Activated CD8-positive, alpha-beta memory T cell treated with anti-CD3 and anti-CD28 coated beads, Interleukin-2, amount 50 U/mL, for 48 hours (primary cell): ENCODE measurements at places on chromosomes 6 and 20.

GRCh38 chr6:94414041-94414440 lies 994.7 kb upstream of the EPHA7 start:
- no peak for DNase-seq

- DNase-seq, result no peak
These were observed 129.8 kb downstream of the SLC23A2 start for GRCh38 chr20:4871486-4871885.

DNA sequence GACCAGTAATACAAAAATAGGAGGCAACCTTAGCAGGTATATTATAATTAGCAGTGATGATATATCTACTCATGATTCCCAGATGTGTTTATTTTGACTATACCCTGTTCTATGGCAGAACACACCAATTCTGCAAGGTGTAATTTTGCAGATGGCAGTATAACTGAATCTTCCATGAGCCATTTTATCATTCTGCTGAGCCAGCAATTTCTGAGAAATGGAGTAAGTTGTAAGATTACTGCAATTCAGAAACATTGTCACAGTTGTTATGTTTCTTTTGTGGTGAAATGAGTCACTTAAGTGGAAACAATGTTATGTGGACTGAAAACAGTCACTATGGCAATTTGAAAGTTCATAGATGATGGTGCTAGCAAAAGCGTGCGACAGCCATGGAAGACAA lies 63.7 kb upstream of the RIMS1 start:
- no peak for DNase-seq

DNA sequence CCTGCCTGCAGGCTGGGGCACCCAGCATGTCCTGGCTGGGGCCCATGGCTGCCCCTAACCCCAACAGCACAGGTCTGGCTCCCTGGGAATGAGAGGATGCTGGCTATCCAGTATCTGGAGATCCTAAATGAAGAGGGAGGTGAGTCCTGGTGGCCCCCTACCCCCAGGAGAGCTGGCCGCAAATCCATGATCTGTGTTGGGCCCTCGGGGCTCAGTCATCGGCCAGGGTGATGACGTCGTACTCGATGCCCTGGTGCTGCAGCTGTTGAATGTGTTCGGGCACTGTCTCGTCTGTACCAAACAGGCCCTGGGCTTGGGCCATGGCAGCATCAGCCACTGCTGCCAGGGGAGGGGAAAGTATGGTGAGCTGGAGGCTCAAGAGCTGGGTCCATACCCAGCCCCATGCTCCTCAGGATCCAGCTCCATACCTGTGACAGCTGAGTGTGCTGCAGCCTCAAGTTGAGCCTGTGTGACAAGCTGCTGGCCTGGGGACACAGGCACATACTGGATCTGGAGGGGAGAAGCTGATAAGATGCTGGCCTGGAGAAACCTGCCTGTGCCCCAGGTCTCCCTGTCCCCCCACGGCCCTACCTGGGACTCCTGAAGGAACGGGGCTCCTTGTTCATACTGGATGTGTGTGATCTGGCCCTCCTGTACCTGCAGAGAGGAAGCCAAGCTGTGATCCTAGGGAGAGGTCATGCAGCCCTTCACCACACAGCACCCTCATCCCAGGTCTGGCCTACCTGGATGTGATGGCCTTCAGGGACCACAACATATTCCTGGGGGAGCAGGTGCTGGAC lies 14.5 kb downstream of the PCIF1 start:
- no peak for DNase-seq

DNA sequence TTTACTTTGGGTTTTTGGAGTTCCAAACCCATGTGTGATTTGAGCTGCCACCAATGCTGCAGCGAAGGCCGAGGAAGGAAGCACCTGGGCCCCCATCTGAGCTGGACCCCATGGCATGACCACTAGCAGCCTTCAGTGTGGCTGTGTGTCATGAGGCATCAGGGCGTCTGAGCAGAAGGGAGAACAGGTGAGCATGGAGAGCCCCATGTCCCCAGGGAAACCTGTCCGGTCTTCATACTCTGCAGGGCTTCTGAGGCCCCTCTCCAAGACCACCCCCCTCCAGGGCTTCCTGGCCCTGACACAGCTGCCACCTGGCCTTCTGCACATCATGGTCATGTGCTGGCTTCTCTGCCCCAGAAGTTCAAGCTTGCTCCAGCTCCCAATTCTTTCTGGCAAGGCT lies 169.1 kb upstream of the CST7 start:
- no peak for DNase-seq

DNA sequence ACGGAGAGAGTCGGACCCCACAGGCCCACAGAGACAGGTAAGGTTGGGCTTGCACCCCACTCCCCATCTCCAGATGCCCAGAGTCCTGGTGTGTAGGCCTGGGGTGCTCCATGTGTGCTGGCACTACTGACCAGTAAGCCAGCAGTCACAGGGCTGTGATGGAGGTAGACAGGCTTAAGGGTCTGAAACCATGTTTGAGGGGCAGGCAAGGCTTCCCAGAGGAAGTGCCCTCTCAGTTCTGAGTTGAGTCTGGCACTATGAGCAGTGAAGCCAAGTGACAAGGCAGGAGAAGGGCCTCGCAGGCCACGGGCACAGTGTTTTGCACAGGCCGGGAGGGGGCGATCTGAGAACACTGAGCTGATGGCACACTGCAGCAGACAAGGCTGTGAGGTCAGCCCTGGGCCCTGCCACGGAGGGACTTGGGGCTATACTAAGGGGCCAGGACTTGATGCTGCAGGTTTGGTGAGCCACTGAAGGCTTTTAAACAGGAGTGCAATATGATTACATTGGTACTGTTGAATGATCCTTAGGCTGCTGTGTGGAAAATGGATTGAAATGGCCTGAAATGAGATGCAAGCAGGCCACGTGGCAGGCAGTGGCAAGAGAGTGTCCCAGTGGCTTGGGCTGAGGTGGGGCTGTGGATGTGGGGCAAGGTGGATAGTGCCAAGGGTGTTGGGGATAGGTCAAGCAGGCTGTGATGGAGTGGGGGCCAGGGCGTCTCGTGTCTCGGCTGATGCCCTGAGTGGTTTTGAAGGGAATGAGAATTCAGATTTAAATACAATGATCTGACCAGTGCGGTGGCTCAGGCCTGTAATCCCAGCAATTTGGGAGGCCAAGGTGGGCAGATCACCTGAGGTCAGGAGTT lies 20.3 kb downstream of the TTBK1 start:
- peak; percentile 83 for DNase-seq

DNA sequence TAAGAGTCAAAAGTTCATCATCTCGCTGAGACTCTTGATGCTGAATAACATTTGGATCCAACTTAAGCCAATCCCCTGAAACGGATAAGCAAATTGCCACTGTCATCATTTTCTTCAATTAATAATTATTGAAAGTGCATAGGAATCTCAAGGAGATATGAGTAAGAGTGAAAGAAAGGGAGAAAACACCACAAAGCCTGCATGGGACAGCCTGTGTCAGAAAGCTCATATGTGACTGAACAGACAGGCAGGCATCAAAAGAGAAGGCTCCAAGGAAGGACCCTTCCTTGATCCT lies 13.3 kb downstream of the ATXN1 start:
- DNase-seq, result no peak

DNA sequence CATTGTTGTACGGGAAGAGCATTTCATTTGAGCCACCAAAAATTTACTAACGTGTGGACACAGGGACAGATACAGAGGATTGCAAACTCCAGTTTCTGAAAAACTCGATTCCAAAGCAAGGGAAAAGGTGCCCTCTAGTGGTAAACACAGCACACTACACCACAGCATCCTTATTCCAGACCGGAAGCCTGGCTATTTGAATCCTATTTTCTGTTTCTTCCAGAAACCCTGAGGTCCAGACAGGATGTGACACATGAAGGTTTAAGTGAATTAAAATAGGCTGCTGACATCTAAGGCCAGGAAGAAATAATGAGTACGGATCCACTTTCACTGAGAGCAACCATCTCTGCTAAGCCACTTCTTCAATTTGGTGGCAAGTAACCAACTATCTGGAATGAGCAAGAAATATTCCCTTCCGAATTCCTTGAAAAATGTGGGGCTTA lies 31.8 kb upstream of the GMPR start:
- DNase-seq, result no peak

DNA sequence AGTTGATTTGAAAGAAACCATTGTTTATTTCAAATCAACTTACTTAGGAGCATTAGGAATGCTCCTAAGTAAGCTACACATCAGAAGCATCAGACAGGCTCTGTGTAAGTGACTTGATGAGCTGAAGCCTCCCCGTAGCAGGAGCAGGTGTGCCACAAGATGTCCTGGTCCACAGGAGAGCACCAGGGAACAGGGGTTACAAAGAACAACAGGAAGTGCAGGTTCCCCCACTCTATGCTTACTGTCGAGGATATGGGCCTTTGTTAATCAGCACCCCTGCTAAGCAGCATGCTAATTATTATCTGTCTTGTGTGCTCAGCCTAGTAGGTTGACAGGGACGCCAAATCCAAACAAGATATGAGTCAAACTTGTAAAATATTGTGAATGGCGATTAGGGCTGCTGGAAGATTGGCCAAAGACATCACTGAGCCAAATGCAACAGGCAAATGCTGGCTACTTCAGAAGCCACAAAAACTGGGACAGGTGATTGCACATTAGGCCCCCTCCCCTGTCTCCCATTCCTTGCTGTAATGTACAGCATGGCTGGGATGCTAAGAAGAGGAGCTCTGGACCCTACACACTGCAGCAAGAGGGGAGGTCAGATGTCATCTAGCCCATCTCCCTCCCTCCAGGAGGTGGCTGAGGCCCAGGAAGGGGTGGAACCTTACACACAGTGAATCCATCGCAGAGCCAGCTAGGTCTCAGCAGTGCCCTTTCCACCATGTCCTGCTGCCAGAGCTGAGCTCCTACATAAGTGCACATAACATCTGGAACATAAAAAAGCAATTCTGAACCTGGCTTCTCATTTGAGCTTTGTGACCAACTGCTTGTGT lies 939 bp downstream of the TGM3 start:
- DNase-seq, result no peak

GRCh38 chr6:12269110-12269509 lies 21.1 kb upstream of the EDN1 start:
- DNase-seq, result no peak

DNA sequence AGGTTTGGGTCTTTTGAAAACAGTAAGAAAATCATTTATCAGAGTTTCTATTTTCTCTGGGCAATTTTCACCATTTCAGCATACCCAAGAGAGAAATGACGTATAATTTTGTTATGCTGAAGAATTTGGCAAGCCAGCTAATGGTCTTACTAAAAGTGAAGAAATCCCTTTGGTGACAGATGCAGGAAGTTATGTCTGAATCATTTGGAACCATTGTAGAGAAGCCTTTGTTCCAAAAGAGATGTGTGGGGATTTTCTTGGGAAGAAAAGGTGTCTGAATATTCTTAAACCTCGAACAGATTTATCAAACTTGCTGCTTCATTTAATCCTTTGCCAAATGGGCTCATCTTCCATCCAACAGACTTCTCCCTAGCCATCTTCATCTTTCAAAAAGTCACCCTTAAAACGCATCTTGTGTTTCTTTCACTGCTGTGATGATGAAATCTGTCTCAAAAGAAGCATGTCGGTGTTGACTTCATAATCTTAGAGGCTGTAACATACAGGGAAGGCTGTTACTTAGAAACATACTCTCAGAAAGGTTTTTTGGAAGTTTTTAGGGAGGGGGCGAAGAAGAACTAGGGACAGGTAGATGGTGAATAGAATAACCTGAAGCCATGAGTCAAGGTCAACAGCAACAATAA lies 39.5 kb downstream of the CITED2 start:
- DNase-seq, result no peak

DNA sequence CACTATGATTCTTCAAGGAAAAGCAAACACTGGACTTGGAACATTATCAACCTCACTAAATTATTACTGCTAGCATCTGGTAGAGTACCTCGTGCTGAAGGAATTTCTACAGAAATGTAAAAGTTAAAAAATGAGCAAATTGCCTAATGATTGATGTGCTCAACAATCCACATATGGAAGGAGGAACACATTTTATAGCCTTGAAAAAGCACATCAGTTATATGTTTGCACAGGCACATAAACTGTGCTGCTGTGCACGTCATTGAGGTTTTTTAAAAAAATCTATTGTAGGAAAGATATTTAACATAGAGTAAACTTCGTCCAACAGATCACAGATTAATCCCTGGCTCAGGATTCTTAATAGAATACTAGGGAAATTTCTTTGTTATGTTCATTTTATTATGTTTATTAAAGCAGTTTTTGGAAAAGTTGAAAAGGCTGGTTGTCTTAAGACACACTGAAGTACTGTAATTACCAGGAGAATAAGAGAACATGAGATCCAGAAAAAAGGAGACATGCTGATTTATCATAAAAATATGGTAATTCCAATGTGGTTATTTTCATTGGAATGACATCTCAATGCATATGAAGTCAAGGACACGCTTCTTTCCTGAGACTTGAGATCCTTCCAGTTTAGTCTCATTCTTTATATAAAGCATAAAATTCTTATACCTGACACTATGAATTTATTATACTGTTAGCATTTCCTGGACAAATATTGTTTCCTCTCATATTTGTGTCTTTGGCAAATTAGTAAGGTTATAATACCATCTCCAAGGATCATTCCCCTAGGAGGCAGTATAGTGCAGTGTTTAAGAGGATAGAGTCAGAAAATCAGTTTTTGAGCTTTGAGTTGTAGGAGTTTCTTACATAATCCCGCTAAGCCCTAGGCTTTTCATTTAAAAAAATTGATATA lies 511.1 kb downstream of the TENT5A start:
- DNase-seq, result no peak

- no peak for DNase-seq
These were observed 20.7 kb downstream of the CRYBG1 start for GRCh38 chr6:106381223-106381622.

DNA sequence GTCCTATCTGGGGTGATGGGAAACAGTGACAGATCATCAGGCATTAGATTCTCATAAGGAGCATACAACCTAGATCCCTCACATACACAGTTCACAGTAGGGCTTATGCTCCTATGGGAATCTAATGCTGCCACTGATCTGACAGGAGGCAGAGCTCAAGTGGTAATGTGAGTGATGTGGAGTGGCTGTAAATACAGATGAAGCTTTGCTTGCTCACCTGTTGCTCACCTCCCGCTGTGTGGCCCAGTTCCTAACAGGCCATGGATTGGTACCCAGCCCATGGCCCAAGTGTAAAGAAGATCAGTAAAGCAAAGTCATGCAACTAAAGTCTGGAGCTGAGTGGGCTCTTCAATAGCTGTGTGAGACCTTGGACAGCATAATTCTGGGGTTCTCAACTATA lies 65.9 kb downstream of the PKIB start:
- no peak for DNase-seq

DNA sequence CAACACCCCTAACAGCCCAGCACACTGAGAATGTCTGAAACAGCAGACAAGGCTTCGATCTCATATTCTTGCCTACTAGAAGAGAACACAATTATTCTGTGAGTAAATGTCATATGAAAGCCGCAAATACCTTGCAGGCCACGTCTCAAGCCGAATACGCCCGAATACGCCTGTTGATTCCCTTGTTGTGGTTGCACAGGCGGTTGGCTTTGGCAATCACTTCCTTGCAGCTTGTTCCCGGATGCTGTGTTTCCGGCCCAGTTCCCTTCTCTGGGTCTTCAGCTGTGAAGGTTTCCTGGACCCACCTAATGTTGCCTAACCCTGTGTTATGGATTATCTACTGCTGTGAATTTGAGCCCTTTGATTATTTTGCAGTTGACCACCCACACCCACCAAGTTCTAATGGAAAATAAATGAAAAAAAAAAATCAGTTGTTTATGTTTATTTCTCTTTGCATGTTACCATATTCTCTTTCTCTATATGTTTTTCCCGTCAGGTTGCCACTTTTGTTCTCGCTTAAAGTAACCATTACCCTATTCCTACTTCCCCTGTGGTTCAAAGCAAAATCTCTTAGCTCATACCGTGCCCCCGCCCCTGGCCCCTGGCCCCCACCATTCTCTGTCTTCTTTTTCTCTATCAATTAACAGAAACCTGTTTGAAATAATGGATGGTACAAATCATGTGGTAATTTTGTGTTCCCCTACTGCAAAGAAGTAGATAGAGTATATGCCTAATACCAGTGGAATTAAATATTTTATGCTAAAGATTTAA lies 172.4 kb downstream of the ADGB start:
- DNase-seq, result peak; percentile 59
